Anterior cingulate cortex (tissue), 58 donors: ENCODE measurements at places on chromosomes 11 and 22.

DNA sequence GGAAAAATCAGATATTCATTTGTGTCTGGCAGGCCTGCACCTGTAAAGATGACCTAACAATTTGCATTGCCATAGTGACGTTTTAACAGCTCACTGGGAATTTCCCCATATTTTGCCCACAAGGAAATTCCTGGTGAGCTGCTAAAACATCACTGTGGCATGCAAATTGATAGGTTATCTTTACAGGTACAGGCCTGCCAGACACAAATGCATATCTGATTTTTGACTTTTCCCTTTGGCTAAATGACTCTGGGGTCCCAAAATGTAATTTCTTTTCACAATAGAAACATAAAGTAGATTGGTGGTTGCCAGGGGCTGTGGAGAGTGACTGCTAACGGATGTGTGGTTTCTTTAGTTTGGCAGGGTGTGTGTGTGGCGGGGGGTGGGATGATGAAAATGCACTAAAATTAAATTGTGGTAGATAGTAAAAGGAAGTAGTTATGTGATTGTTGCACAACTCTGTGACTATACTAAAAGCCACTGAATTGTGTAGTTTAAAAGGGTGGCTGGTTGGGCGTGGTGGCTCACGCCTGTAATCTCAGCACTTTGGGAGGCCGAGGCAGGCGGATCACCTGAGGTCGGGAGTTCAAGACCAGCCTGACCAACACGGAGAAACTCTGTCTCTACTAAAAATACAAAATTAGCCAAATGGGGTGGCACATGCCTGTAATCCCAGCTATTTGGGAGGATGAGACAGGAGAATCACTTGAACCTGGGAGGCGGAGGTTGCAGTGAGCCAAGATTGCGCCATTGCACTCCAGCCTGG, 18.5 kb upstream of the FEZ1 start:
- no peak for DNase-seq

DNA sequence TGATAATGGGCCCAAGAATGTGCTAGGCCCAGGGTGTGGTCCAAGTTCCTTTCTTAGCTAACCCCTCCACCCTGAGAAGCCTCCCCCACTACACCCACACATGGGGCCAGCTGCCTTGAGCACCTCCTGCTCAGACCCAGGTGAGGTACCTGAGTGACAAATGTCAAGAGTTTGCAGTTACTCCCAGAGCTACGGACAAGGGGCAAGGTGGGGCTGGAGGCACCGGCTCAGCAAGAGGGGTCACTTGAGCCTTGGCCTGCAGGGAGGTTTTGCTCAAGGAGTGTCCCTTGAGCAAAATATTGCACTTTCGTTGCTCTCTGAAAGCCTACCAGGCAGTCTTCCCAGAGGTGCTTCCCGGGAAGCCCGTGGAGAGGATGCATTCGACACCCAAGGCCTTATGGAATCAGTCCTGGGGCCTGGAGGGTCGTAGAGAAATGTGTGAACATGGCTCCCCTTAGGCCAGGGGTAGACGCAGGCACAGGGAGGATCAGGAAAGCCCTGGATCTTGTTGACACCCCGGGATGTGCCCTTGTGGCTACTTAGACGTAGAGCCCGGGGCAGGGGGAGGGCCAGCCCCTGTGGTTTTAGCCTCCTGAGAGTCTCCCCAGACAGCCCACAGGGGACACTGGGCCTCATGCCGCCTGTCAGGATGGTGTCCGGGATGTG, 114.2 kb downstream of the KCNQ1 start:
- DNase-seq = no peak

DNA sequence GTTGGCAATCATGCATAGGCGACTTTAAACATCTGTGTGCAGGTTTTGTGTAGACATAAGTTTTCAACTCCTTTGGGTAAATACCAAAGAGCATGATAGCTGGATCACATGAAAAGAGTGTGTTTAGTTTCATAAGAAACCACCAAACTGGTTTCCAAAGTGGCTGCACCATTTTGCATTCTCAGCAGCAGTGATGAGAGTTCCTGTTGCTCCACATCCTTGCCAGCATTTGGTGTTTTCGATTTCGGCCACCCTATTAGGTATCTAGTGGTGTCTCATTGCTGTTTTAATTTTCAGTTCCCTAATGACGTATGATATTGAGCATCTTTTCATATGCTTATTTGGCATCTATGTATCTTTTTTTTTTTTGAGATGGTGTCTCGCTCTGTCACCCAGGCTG, 62.8 kb upstream of the CCND1 start:
- no peak for DNase-seq

GRCh38 chr11:65574811-65575567, 864 bp upstream of the EHBP1L1 start:
- DNase-seq = no peak

DNA sequence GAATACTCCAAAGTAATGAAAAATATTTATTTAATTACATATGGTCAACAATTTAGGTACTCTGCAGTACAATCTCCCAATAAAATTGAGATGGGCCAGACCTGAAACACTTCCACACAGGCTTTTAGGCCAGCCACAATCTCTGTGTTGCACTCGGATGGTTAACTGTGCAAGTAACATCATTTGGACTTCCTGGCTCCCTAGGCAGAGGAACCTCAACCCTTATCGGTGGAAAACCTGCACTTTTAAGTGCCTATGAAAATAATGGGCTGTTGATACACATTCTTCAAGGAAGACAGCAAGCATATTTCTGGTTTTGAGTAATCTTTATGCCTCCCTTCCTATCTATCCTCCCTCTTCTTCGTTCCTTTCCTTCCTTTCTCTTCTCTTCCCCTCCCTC, 343.1 kb downstream of the SOX6 start:
- DNase-seq = no peak

- no peak for DNase-seq
Measured at GRCh38 chr11:73198677-73199076, 19.4 kb upstream of the P2RY2 start.

DNA sequence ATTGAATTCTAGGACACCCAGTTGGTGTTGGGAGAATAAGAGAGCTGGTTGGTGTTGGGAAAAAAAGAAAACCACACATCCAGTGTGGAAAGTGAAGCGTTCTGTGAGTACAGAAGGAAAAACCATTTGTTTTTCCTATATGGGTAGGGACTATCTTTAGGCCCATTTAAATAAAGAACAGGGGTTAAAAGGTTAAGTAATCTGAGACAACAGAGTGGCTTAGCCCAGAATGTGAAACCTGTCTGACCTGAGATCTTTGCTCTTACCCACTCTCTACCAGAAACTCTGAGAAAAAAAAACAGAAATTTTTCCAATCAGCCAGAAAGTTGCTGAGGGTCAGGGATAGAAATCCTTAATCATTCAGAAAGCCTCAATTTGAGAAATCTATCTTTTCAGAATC, 59.8 kb upstream of the LRRC55 start:
- no peak for DNase-seq

GRCh38 chr22:27142286-27142685, 484.9 kb downstream of the MIAT start:
- DNase-seq = no peak

- DNase-seq = no peak
Measured at GRCh38 chr11:19576054-19576453, 136.6 kb upstream of the NAV2 start.

GRCh38 chr11:75199412-75199955, 41.1 kb upstream of the TPBGL start:
- no peak for DNase-seq

DNA sequence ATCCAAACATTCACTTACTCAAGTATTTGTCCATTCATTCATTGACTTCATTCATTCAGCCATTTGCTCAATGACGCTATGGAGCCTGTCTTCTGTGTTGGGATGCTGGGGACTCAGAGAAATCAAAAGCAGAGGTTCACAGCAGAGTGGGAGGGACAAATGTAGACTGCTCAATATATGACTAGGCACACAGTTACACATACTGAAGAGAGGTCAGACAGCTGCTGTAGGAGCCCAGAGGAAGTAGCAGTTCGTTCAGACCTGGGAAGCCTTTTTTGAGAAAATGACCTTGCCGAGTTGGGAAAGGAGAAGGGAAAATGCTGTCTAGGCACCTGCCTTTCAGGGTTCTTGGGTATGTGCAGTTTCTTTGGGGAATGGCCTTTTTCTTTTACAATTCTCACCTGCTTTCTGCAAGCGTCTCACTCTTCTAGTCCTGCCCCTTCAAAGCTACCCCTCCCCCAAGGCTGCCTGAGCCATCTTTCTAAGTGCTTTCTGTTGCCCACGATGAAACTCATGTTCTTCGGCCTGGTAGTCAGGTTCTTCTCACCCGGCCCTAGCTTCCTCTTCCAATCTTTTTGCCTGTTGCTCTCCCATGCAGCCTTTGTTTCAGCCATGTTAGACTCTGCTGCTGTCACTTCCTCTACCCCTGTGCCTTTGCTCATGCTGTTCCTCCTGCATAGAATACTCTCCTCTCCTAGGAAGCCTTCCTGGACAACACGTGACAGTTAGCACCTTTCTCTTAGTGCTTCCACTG, 4.2 kb upstream of the UVRAG start:
- DNase-seq = no peak

GRCh38 chr11:69552951-69553350, 71.5 kb downstream of the LINC01488 start:
- no peak for DNase-seq

DNA sequence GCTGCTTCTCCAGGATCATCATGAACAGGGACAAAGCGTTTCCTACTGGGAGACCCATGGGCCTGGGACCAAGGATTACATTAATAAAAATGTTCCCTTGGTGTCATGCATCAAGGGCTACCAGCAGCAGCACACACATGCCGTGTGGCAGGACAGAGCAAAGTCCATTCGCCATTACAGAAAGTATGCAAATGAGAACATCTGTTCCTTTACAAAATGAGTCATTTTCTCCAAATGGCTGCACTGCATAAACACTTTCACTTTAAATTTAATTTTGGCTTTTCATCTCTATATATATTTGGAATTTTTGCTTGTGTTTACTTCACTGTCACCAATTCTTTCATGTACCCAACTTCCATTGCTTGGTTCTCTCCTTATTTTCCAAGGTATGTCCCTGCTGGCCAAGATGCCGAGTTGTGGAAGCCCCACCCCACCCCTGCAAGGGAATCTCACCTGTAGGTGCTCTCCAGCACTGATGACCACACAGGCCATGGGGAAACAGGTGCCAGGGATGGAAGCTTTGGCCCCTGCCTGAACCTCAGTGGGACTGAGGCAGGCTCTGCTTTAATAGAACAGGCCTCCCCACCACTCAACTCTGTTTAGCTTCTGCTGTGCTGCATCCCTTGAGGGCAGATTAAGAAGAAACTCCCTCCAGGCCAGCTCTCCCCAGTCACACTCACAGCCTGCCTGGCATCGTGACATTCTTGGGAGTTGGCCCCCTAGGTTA, 15.6 kb upstream of the GNAZ start:
- DNase-seq = no peak

DNA sequence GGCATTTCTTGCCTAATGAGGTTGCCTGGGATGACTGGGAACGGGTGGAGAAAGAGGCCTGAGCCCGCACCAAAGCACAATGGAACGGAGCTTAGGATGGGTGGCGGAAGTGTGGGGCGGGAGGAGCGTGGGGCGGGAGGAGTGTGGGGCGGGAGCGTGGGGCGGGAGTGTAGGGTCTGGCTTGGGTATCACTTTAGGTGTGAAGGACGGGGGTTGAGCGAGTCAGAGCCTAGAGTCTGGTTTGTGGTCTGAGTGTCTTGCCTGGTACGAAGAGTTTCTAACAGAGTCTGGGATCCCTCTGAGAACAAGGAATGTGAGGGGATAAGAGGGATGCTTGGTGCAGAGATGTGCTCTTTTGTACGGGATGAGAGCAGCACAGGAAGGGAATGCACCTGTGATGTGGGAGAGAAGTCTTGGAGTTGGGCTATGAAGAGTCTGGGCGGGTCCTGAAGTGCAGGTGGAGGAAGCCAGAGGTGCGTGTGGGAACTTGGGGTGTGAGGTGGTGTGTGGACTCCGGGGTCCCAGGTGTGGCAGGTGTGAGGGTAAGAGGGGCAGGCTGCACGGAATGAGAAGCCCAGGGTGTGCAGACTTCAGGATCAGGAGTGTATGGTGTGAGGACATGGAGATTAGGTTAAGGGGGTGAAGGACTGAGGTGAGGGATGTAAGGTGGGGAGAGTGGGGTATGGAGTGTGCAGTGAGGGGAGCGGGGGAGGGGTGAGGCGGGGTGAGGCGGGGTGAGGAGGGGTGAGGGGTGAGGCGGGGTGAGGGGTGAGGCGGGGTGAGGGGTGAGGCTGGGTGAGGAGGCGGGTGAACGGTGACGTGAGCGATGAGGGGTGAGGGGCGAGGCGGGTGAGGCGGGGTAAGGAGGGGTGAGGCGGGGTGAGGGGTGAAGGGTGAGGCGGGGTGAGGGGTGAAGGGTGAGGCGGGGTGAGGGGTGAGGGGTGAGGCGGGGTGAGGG, 1.0 kb downstream of the SYCE3 start:
- DNase-seq = no peak

GRCh38 chr22:39900306-39901227, at the start of gene GRAP2:
TSS of gene GRAP2 (plus strand) at chr22:39901084. CDS start at chr22:39947107, 46,023 bp downstream.
- DNase-seq = no peak
